ENCODE measurements at places on chromosomes 13 and 19. TPM values are rescaled to one million over a fixed set of nuclear protein-coding genes. Genes with fewer than 3 reads are reported as not detected.
A peak's percentile ranks its signal among the peaks of the same experiment; 100 is the strongest.

DNA sequence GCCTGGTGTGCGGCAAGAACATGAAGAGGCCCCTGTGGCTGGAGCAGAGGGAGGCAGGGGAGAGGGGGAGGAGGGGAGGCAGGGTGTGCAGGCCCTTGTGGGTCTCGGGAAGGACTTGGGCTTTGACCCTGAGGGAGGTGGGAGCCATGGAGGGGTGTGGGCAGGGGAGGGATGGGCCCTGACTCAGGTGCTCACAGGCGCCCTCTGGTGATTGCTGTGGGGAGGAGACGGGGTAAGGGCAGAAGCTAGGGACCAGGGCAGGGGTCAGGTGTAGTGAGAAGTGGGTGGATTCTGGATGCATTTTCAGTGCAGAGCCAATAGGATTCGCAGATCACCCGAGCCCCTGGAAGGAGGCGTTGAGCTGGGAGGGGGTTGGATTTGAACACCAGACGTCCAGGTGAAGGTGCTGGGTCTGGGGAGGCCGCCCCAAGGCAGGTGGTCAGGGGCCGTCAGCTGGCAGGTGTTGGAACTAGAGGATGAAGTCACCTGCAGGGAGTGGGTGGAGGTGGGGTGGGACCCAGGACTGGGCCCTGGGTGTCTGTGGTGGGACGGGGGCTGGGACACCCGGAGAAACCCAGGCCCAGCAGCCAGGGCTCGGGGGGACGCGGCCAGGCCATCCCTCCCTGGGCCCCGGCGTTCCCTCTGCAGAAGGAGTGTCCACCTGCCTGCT lies 185.4 kb downstream of the KDM4B start:
- peak; percentile 90 for DNase-seq

DNA sequence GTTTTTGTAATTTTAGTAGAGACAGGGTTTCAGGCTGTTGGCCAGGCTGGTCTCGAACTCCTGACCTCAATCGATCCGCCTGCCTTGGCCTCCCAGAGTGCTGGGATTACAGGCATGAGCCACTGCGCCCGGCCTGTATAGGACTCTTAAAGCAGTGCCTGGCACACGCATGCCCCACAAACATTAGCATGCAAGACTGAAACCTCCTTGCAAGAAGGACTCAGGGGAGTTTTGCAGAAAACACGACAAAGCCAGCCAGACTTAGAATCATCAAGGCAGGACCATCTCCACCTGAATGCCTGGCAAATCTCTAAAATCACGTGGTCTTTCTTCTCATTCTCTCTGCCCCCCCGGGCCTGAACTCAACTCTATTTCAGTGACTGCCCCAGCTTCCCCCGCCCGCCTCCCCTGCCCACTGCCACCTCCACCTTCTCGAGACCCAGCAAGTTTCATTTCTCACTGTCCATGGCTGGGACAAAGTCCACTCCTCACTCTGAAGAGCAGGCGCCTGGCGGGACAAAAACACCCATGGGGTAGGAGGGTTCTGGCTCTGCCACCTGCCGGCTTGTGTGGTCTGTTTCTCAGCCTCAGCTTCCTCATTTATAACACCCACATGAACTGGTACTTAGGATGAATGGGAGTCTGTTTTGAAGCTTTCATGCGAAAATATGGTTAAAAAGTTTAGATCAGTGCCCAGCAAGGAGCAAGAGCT lies 2.4 kb downstream of the TICAM1 start:
- no peak for DNase-seq

- no peak for DNase-seq
Observed at GRCh38 chr13:93800342-93800741, 573.7 kb downstream of the GPC6 start.

- no peak for DNase-seq
Observed at GRCh38 chr19:29018542-29018941, 194.4 kb downstream of the UQCRFS1 start.

ZNF441 gene
- 1.8 TPM for total RNA-seq

DNA sequence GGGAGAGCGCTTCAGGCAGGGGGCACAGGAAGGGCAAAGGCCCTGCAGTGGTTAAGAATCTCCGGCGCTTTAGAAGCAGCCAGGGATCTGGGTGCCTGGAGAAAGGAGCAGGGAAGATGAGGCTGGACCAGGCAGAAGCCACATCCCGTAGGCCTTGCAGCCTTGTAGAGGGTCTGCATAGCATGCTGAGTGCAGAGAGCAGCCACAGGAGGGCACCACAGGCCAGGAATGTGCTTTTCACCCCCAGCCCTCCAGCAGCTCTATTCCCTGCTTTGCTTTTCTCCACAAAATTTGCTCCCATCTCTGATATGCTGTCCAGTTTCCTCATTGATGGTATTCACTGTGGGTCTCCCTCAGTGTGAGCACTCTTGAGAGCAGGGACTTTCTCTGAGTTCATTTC lies 5.7 kb downstream of the WDR62 start:
- DNase-seq, result peak; percentile 54

DNA sequence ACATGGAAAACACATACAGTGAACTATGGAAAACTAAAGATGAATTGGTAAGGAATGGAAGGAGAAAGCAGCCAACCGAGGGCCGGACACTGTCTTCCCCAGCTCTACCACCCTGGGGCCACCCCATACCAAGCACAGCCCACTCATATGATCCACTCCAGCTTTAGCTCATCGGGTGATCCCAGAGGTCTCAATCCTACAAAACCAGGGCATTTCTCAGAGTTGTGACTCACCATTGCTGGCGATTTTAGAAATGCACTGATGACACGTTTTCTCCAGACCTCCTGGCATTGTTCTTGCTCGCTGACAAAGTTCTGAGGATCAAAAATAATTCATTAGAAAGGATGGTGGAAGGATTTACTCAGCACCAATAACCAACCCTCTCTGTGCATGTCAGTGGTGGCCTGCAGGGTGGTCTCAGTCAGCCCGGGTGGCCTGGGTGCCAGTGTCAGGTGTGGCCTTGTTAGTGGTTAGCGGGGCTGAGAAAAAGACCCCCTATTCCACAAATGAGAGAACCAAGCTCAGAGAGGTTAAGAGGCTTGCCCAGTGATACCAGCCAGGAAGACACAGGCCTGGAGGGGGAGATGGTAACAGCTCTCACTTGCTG lies 6.6 kb downstream of the TMEM272 start:
- no peak for DNase-seq

VSTM2B gene
- 2.2 TPM for total RNA-seq

- DNase-seq, result no peak
Observed at GRCh38 chr13:112102243-112102642, 35.3 kb downstream of the SOX1 start.

- DNase-seq, result peak; percentile 42
Observed at GRCh38 chr19:18520848-18521691, 800 bp downstream of the ELL start.

GRCh38 chr13:33999811-34000605 lies 182.1 kb downstream of the RFC3 start:
- DNase-seq, result no peak

DNA sequence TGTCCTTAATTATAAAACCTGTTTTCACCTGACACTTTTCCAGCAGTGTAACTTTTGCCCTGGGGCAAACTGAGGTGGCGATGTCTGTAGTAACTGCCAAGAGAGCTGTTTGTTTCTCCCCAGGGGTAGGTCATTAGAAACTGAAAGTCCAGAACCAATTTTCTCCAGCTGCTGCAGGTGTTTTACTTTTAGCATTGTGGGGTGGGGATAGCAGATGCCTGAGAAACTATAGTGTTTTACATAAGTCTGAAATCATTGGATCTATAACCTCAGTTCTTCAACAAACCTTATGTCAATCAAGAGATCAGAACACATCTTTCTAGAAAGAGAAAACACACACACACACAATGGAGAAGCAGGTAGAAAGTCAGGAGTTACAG lies 92.7 kb downstream of the LHFPL6 start:
- no peak for DNase-seq

DNA sequence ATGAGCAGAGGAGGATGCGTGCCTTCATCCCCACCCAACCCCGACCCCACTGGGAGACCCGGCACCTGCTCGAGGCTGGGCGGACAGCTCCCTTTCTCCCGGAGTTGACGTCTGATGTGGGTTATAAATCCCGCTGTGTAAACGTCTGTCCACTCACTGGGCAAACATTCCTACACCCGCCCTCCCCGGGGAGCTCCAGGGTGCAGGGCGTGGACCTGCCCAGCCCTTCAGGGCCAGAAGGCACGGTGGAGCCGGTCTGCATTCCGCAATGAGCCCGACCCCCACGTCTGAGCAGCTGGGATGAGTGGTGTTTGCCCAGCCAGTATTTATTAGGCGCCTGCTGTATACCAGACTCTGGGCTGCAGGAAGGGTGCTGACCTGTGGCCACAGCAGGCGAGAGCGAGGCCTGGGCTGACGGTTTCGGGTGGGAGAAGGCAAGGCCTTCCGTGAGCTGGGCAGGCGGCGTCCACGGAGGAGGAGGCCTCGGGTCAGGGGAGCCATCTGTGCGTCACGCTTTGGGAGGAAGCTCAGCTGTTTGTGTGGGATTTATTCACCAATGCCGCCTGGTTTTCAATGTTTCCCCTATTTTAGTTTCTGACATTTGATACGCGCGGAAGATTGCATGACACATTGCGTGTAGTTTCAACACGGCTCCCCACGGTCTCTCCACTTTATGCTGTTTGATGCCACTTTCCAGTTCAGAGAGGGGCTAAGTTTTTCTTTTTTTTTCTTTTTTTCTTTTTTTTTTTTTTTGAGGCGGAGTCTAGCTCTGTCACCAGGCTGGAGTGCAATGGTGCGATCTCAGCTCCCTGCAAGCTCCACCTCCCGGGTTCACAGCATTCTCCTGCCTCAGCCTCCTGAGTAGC lies 2.0 kb downstream of the MISP start:
- no peak for DNase-seq

C19orf33 gene
- 22.3 TPM for total RNA-seq

- DNase-seq, result no peak
Observed at GRCh38 chr13:46593398-46593797, 40.4 kb downstream of the LRCH1 start.

GRCh38 chr13:96089749-96090239 lies at the start of gene HS6ST3:
Gene HS6ST3 (plus strand): TSS chr13:96090107.
- DNase-seq, result peak; percentile 75

GRCh38 chr13:49498206-49498605 lies 2.5 kb downstream of the PHF11 start:
- DNase-seq, result no peak

- no peak for DNase-seq
Observed at GRCh38 chr13:108223687-108224503, 5.7 kb downstream of the ABHD13 start.

DNA sequence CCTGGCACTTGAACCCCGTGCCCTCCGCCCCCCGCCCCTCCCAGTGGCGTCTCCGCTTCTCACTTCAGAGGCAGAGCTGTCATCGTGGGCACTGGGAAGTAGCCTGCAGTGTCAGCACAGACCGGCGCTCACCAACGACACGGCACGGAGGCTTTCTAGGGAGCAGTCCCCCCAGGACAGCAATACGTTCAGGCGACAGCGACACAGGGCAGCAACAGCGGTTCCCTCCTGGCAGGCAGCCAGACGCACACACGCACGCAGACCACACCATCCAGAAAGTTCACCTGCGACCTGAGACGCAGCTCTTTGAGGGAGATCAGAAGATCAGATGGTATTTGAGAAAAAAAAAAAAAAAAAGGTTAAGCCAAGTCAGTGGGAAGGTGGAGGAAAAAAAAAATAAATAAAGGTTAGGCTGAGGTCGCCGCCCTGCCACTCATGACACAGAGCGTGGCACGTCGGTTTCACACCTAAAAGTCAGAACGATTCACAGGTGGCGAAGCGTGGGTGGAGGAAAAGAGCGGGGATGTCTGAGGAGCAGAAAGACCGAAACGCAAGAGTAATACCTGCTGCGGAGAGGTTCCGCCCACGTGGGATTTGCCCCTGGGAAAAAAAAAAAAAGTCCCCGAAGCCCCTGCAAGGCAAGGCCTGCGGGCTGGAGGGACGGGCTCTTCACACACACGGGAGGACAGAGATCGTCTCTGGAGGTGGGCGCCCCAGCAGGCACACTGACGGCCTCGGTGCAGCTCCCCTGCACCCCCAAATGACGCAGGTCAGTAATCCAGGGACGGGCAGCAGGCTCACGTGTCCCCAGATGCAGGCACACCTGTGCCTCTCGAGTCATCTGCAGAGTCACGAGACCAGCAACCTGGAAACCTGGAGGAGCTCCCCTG lies 94.5 kb downstream of the GNG7 start:
- no peak for DNase-seq

GRCh38 chr19:11264452-11265176 lies 2.3 kb upstream of the DOCK6 start:
- peak; percentile 70 for DNase-seq

CCDC169 gene
- total RNA-seq, result 41.8 TPM

- no peak for DNase-seq
Observed at GRCh38 chr13:79560954-79561353, 80.0 kb downstream of the NDFIP2 start.

GRCh38 chr13:25901460-25902376 lies 150.1 kb downstream of the SHISA2 start:
- DNase-seq, result no peak

GRCh38 chr19:27776524-27776923 lies 1436.4 kb downstream of the UQCRFS1 start:
- no peak for DNase-seq

PLPP2 gene
- 102 TPM for total RNA-seq
